ENCODE measurements at places on chromosomes 4 and X.
A peak's percentile ranks its signal among the peaks of the same experiment; 100 is the strongest.

DNA sequence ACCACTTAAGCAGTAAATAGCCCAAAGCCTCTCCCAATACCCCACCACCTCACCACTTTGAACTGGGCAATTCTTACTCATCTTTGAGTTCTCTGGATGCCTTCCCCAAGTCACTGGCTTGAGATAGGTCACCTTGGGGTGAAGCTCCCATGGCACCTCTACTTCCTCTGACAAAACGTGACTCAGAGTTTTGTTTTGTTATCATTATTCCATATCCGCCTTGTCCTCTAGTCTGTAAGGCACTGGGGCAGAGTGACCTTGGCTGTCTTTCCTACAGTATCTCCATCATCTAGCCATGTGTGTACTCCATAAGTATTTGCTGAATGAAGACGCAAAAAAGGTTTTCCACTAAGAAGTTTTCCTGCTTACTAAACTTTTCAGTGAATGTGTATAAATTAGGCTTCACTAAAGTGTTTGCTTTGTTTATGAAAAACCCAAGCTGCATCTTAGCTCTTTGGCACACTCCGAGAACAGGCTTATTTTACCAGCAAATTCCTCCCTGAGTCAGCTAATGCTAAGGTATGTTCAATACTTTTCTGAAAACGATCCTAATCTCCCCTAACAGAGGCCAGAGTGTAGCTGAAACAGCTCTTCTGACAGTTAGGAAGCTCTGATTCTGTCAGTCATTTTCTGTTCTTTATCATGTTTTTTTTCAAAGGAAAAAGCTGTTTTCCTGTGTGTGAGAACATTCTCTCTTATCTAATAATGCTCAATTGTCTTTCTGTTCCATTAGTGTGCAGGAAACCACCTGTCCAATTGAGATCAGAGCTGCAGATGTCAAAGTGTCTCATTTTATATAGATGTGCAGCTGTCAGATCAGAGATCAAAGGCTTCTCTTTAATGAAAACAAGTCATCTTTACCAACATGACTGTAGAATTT is 30.2 kb upstream of the TSPAN5 start:
- DNase-seq: peak; percentile 27

DNA sequence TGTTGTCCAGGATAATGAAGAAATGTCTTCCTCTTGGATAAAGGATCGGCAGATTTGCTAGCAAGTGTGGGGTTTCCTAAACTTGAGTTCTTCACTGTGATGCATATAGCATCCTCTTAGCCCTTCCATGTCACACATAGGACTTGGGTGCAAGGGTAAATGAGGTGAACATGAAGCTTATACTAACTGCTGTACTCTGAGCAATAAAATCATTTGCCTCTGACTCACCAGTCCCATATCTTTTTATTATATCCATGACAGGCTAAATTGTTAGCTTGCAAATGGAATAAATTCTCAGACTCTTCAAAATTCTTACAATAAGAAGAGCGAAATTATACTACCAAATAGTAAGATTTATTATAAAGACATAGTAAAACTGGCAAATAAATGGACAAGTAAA is 14.7 kb upstream of the TBC1D1 start:
- no peak for DNase-seq

- no peak for DNase-seq
Measured at GRCh38 chr4:71383984-71384383, 45.2 kb downstream of the SLC4A4 start.

- no peak for DNase-seq
Measured at GRCh38 chr4:20829617-20830357, 129.5 kb downstream of the PACRGL start.

DNA sequence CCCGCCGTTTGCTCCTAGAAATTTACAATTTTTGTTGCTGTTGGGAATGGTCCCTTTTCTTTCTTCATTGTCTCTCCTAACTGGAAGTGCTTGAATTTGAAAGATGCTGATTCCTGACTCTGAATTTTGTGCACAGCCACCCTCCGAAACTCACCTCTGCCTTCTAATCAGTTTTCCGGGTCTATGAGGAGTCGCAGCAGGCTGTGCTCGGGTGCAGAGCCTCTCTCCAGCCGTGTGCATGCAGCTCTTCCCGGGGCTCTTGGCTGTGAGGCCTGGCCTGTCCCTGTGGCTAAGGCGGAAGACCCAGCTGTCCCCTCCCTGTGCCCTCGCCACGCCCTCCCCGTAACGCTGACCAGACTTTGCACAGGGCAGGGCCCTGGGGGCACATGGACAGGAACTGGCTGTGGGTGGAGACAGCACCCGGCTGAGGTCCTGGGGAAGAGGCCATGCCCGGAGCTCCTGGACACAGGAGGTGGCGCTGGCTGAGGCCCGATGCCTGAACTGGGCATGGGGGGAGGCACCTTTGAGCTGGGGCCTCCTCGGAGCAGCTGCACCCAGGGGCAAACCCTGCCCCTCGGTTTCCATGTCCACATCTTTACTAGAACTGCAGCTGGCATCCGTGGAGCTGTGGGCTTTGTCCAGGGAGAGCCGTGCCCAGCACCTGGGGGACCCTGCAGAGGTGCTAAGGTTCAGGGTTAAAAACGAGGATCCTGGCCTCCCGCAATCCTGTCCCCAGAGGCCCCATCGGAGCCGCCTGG is 32.6 kb upstream of the SPON2 start:
- peak; percentile 3 for DNase-seq

GRCh38 chr4:617644-618641 is 7.4 kb upstream of the PDE6B start:
- DNase-seq: peak; percentile 0

DNA sequence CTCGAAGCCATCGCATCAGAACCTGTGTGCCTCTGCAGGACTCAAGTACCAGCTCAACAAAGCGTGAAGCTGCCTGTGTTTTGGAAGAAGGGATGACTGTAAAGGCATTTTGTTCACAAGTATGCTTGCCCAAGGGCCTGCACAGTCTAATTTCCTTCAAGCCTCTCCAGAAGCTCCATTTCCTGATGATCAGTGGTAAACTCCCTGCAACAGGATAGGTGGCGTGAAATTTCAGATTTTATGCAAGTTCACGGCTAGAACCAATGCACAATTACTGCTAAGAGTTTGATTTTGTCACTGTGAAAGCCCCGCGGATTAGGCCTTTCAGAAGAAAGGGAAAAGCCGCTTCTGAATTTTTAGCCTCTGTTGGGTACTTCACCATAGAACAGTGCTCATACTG is 89.2 kb upstream of the TAPT1 start:
- no peak for DNase-seq

DNA sequence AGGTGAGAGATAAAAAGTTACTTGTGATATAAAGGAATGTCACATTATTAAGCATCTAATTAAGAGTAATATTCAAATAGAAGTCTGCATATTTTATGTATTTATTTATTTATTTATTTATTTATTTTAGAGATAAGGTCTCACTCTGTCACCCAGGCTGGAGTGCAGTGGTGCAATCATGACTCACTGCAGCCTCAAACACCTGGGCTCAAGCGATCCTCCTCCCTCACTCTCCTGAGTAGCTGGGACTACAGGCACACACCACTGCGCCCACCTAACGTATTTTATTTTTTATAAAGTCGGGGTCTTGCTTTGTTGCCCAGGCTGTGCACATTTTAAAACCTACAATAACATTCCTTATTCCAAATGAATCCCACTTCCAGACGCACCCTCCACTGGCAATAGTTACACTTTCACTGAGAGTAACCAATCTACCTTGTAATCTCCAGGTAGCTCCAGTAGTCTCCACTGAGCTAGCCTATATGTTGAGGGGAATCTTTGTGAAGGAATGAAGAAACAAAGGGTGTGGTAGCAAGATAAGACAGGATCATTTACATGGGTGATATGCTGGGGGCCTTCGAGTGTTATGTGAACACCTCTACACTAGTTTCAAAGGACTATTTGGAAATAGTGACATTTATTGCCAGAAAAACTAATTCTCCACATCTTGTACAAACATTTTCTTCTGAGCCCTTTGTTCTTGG is 11.9 kb downstream of the SH3D19 start:
- DNase-seq: no peak
